ENCODE measurements at places on chromosomes 16 and 17.
A peak's percentile ranks its signal among the peaks of the same experiment; 100 is the strongest.

DNA sequence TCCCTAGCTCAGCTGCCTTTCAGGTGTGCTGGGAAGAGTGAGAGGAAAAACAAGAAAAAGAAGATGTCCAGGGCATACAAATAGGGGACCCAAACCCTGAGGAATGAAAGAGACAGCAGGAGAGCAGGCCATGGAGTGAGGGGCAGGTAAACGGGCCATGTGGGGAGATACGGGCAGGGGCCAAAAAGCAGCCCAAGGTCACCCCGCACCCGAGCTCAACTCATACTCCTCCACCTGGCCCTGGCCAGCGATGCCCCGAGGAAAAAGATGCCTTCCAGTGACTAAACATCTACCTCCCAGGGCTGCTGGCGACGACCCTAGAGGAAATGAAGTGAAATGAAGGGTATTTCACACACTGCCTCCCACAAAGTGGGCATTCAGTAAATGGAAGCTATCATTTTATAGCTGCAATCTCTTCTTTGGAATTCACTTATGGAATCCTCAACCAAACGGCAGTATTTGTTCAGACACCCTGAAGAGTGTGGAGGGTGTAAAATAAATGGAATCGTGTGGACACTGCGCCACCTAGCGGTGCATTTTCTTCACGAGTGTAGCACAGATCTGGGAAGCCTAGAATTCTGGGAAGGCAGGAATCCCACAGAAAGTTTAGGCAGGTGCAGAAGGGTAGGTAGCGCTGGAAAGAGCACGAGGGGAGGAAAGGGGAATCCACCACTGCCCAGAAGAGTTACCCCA is 14.9 kb downstream of the ELAC2 start:
- DNase-seq: peak; percentile 77

DNA sequence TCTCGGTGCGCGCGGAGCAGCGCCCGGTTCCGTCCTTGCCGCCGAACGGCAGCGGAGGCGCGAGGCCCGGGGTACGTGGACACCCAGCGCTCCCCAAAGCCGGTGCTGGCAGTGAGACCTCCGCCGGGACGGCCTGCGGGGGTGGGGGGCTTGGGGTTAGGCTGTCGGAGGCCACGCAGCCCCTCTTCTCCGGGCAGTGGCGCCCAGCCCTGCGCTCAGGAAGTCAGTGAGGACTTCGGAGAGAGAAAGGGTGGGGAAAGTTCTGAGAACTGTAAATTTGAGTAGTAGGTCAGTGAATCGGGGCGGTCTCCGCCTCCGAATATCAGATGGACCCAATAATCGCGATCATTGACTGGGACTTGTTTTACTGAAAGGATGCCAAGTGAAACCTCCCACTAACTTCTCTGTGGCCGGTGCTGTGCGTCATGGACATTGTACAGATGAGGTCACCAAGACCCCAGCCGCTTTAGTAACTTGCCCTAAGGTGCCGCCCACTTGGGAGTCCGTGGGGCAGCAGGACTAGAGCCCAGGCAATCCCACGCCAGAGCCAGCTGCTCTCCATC is 468 bp downstream of the IL4R start:
- peak; percentile 96 for DNase-seq

DNA sequence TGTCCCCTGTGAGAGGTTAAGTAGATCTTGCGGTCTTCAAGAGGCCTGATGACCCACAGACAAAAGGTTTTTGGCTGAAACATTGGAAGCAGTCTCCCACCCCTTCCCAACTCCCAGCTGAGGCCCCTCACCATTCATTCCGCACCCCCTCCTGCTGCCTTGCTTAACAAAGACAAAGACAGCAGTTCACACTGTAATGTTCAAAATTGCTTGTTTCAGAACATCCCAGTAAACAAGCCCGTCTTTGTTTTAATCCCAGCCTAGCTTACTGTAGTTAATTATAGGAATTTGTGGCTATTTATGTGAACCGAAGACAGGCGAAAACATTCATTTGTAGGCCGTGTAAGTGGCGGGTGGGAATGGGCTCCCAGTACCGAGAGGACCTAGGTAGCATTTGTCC is 55.7 kb downstream of the IRX5 start:
- DNase-seq: no peak

DNA sequence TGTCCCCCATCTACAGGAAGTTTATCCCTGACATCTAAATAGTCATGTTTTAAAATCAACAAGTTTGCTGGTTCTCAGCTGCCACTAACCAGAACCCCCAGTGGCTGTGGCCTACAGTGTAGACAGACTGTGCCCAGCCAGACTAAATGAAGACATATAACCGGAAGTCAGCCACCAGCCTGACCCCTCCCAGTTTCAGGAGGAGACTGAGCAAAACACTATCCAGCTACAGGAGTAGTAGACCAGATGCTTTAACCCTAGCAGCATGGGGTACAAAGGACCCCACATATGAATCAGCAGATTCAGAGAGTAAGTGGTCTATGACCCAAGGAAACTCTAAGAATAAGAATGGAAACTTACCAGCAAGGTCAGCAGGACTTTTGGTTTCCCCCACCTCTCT is 83.4 kb downstream of the HIC1 start:
- DNase-seq: no peak

- no peak for DNase-seq
Measured at GRCh38 chr16:22191532-22192260, 14.4 kb upstream of the EEF2K start.

DNA sequence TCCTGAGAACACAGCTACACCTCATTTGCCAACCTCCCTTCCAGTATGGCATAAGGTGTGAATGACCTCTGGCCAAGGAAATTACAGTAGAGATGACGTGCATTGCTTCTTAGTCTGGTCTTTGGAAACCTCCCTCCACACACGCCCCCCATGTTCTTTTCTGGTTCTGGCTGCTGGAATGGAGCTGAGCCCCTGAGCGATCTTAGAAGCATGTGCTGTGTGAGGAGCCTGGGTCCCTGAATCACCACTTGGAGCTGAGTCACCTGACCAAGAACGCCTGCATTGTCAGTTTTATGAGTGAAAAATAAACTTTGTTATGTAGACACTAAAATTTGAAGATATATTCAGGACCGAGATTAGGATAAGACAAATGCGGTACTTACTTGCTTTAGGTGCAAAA is 51.4 kb downstream of the HS3ST3A1 start:
- no peak for DNase-seq

DNA sequence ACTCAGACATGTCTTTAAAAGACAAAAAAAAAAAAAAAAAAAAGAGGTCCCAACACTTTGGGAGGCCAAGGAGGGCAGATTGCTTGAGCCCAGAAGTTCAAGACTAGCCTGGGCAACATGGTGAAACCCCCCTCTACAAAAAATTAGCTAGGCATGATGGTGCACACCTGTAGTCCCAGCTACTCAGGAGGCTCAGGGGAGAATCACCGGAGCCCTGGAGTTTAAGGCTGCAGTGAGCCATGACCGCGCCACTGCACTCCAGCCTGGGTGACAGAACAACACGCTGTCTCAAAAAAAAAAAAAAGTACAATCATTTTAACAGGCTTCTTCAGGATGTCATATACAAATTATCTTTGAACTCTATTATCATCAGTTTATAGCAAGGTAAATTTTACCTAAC is 22.0 kb downstream of the C16orf87 start:
- no peak for DNase-seq

DNA sequence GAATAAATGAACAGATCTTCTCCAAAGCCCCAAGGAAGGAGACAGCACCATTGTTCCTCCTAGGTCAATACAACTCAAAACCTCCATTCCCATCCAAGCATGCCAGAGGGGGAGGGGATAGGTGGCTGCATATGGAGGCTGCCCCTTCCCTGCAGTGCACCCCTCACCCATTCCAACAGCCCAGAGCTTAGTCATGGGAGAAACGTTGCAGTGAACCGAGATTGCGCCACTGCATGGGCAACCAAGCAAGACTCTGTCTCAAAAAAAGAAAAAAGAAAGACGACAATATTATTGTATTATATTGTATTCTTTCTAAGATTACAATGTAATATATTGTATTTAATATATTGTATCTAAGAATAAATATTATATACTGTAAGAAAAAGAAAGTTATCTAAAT is 36.4 kb upstream of the CD300E start:
- DNase-seq: no peak

DNA sequence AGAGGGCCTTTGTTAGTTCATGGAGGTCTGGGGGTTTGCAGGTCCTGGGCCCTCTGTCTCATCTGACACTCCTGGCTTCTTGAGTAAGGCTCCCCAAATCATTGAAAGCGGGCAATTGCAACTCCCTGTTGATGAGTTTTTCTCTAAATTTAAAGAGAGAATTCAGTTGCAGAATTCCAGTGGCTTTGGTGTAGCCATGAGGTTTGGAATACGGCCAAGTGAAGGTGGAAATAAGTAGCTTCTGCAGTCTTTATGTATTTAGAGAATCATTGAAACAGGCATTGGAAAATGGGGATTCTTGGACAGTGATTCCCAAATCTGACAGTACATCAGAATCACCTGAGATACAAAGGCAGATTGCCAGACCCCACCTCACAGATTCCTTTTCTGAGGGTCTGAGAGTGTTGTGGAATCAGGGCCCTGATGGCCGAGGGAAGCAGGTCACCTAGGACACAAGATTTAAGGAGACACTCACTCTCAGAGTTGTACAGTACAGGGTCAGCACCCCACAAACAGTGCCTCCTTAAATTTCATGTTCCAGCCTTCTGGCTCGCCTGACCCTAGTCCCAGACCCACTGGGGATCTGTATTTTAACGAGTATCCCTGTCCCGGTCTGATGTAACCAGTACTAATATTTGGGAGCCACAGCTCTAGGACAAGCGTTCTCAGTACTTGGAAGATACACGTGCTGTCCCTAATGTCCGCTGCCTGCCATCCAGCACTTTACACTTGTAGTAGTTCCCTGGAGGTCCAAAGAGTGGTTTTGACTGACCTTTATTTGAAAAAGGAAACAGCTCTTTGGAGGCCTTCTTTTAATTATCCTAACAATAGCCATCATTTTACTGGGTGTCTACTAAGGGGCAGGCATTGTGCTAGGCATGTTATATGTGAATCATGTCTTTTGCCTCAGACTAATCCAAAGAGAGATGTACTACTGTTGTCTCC is 37.8 kb downstream of the YPEL2 start:
- DNase-seq: peak; percentile 61

- no peak for DNase-seq
Measured at GRCh38 chr17:79536212-79536840, 74.5 kb downstream of the RBFOX3 start.

GRCh38 chr17:32503251-32504165 is 16.7 kb downstream of the CDK5R1 start:
- DNase-seq: no peak

- peak; percentile 72 for DNase-seq
Measured at GRCh38 chr17:43907425-43907981, at the start of gene MPP2. MPP2 (minus strand) TSS chr17:43907536; CDS start chr17:43904460, 3,076 bp downstream.

DNA sequence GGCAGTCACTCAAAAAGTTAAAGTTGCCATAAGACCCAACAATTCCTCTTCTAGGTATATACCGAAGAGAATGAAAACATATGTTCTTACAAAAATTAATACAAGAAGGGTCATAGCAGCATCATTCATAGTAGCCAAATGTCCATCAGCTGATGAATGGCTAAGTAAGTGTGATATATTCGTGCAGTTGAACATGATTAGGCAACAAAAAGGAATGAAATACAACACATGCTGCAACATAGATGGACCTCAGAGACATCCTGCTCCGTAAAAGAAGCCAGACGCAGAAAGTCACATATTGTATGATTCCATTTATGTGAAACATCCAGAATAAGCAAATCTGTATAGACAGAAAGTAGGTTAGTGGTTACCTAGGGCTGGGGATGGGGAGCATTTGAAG is 229.4 kb upstream of the CACNG5 start:
- no peak for DNase-seq

DNA sequence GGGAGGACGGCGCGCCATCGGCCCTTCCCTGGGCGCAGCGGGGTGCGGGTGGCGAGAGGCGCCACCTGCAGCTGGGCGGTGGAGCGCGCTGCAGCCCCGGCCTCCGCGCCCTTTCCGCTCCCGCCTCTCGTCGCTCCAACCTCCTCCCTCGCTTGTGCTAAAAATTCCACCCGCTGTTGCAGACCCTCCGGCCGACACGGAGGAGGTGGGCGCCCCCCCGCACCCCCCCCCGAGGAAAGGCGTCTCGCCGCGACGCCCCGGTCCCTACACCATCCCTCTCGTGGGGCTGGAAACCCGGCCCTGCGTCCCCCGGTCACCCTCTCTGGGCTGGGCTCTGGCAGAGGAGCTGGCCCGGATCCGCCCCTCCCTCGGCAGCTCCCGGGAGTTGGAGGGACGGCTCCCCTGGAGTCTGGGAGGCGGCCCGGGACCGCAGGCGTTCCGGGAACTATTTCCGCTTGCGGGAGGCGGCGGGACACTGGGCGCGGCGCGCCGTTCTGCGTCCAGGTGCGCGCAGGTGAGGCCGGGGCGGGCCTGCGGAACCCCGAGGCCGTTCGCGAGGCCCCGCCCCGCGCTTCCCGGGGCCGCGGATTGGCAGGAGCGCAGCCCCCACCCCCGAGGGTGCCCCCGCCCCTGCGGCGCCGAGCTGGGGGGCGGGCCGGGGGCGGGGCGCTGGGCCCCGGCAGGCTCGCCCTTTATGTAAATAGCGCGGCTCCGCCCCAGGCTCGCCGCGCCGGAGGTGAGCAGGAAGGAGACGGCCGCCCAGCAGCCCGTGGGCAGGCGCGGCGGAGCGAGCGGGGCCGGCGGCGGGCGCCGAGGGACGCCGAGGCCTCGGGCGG is at the start of gene LLGL2:
Gene LLGL2, plus strand, starts transcription at position 728 of the 836 bp plus-strand sequence. CDS start 17,730 bp downstream, outside the sequence.
- no peak for DNase-seq

GRCh38 chr17:65797809-65798208 is 236.4 kb upstream of the AXIN2 start:
- DNase-seq: no peak

DNA sequence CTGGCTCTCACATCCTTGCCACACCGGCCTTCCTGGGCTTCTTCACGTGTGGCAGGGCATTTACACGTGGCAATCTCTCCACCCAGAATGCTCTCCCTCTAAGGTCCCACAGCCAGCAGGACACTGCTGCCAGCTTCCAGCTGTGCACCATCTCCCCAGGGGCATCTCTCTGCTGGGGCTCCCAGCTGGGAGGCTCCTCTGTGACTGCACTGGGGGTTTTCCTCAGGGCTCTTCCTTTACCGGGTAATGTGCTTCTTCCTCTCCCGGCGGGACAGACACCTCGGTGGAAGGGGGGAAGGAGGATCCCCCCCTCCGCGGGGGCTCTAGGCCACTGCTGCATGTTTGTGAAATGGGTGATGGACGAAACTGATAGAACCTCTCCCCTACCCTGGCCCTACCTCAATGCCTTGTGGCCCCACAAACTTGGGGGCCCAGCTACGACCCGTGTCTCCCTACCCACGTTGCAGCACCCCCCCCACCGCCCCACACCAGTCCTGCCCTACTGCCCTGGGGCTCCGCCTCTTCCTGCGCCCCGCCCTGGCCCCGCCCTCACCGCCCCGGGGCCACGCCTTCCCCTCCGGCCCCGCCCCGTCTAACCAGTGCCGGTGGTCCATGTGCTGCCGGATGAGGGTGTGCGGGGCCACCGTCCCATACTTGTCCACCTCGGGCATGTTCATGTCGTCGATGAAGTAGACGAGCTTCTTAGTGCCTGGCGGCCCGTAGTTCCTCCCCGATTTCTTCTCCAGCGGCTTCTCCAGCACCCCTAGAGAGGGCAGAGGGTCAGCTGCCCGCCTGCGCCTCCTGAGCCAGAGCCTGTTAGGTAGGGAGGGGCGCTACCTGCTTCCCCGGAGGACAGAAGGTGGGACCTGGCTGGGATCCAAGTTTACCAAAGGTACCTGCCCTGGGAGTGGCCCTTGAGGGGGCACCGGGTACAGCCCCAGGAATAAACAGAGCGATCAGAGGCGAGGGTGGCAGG is 92.6 kb downstream of the DNAH17 start:
- no peak for DNase-seq

All from astrocyte of the spinal cord (primary cell).